ENCODE measurements at places on chromosomes 12 and 14.

GRCh38 chr12:70154087-70154638 is 89.1 kb upstream of the CNOT2 start:
- ATAC-seq, result no peak

DNA sequence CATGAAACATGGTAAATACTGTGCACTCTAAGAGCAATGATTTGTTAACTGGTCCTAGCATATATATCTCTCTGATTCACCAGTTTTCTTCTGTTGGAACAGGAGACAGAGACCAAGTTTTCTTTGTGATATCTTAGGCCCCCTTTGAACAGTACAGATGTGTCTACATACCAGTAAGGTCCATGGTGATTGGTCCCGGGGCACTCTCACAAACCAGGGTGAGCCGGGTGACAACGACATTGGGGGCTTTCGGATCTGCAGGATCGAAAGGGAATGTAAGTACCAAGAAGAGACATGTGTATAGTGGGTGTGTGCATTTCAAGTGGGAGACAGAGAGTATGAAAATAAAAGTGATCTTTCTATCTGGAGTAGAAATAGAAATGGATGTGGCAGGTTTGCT is 11.3 kb upstream of the ERP27 start:
- ATAC-seq, result no peak

- ATAC-seq, result no peak
Measured at GRCh38 chr12:6784296-6784695, 5.0 kb upstream of the CD4 start.

DNA sequence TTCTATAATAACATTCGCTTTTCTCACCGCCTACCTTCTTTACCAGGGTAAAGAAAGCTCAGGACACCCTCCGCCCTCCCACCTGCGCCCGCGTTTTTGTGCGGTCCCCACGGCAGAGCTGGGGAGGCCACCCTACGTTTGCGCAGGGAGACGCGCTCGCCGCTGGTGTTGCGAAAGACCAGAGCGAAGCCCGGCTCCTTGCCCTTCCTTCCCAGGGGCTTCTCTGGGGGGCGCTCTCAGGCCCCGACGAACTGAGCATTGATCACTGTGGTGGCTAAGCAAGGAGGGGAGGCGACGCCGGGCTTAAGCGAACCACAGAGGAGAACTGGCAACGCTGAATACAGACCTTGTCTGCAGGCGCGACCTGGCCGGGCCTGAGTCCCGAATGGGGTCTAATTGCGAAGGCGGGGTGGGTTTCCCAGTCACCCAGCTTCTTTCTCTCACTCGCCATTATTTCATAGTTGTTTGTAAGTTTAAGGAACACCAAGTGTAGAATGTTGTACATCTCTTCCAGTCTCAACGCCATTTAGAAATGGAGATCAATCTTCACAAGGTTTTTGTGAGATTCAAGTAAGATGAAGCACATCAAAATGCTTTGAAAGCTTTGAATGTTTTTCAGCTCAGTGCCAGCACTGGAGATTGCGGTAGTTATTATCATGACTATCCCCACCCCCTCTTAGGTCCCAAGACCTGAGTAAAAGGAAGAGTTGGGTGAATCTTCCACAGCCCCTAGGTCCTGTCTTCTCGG is 1.7 kb upstream of the NKX2-1 start:
- no peak for ATAC-seq

DNA sequence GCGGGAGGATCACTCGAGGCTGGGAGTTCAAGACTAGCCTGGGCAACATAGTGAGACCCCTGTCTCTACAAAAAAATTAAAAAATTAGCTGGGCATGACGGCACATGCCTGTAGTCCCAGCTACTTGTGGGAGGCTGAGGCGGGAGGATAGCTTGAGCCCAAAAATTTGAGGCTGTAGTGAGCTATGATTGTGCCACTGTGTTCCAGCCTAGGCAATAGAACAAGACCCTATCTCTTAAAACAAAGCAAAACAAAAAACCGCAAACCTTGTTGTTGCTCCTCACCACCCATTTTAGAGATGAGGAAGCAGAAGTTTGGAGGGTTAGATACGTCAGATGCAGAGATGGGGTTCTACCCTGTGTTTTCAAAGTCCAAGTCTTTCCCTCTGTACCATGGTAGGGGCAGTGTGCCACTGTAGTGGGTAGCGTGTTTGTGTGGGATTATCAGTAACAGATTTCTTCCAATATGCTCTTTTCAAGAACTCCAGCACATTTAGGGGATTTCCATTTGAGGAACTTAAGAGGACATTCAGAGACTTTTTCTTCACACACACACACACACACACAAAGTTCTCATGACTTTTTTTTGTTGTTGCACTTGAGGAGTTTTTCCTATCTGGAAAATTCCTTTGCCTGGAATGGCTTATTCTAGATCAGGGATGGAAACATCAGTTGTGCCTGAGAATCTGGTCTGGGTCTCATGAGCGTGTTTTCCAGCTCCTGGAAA is 186.5 kb downstream of the CHST11 start:
- ATAC-seq, result no peak

DNA sequence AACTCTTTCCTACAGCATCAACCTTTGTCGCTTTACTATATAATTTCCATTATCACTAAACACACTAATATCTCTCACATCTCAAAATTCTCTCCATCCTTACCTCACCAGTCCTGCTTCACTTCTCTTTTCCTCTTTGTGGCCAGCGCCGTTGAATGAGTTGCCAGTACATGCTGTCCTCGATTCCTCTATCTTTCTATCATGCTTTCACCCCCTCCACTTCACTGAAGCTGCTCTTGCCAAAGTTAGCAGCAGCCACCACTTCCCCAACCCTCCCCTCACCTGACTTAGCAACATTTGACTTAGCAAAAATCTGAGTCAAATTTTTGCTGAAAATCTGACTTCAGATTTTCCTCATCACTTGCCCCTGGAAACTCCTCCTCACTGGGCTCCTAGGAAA is 210.4 kb downstream of the ANO6 start:
- ATAC-seq, result no peak

DNA sequence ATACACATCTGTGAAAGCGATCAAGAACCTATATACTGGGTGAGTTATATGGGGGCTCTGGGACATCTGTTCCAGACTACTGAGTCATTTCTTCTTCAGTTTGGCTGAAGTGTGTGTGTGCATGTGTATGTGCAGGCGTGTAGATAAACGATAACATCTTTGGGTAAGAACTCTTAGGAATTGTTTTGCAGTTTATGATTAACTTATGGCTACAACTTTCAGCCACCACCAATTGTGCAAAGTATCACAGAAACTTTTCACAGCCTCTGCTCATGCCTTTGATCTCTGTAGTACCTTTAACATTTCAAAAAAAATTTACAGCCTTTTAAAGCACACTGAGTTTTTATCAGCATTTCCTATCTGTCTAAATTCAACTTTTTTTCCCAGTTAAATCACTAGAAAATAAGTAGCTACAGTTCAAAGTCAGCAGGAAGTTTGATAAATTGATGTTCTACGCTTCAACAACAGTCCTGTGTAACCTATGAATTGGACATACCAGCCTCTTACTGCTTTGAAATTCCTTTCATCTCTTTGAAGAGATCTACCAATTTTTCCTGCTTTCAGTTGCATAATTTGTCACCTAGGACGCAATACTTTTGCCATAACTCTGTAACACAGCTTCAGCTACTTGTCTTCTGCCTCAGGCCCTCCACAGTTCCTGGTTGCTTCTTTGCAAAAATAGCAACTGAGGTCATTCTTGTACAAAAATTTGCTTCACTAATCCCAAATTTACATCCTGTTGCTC is 43.0 kb downstream of the PPM1H start:
- ATAC-seq, result no peak

GRCh38 chr12:31651893-31652521 is 7.5 kb upstream of the ETFBKMT start:
- ATAC-seq, result peak; percentile 91

GRCh38 chr14:101797856-101798255 is 36.3 kb downstream of the PPP2R5C start:
- no peak for ATAC-seq

- ATAC-seq, result no peak
Measured at GRCh38 chr12:116996621-116997020, 85.9 kb downstream of the FBXW8 start.

DNA sequence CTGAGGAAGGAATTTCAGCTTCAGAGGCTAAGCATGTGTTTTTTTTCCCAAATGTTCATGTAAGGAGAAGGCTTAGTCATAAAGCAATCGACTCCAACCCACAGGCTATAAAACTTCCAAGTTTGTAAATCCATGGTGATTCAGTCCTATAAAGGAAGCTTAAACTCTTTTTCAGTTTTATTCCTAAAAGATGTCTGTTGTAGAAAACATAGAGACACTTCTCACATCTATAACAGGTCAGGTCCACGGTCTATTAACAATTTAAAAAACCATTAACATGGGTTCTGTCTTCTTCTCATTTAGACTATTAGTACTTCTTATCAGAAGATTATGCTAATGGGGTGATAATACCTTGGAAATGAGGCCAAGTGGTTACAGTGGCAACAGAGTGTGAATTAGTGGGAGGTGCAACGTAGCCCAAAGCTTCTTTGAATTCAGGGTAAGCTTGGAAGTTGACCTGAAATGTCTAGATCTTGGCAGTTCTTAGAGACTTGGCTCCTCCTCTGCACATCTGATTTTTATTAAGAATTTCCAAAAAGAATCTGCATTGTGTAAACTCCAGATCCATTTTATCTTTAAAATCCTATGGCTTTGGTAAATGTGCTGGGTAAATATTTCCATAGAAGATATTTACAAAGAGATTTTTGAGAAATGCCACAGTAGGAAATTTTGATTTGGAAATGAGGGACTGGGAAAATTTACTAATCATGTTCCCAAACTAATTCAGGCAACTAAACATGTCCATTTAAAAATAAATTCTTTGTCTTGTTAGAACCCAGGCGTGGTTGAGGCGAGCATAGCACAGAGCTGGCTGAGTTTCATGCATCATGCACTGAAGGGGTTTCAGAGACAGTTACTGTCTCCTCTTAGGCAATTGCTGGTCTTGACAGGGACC is 86.4 kb downstream of the EML1 start:
- ATAC-seq, result peak; percentile 81

DNA sequence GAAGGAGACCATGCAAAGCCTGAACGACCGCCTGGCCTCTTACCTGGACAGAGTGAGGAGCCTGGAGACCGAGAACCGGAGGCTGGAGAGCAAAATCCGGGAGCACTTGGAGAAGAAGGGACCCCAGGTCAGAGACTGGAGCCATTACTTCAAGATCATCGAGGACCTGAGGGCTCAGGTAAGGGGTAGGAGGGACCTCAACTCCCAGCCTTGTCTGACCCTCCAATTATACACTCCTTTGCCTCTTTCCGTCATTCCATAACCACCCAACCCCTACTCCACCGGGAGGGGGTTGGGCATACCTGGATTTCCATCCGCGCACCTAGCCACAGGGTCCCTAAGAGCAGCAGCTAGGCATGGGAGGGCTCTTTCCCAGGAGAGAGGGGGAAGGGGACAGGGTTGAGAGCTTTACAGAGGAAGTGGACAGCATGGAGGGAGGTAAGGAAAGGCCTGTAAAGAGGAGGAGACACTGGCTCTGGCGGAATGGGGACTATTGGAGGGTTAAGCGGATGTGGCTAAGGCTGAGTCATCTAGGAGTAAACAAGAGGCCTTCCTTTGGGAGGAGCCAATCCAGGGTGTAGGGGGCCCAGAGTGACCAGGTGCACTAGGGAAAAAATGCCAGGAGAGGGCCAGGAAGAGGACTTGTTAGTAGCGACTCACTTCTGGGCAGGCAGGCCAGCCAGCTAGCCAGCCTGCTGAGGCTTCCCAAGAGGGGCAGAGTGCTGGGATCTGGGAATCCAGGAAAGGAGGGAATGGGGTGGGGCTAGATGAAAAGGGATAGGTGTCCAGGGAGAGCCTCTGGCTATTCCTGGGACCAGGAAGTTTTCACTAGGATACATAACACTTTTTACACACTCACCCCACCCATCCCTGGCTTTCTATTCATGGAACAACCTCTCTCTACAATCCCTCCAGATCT is 754 bp downstream of the KRT18 start:
- ATAC-seq, result peak; percentile 88

DNA sequence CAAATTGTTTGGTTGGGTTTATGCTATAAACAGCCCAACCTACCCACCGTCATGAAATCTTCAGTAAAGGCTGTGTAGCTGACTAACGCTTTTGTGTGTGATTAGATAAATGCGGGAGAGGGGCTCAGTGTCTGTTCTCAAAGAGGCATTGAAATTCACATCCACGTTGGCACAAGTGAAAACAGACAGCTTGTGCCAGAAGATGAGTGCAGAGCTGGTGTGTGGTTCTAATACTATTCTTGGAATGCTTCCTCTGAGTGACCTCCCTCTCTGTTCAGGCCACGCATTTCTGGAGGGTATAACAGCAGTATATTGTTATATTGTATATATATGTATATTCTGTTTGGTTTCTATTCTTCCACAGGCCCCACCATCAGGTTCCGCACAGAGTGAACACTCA is 263.8 kb downstream of the APAF1 start:
- peak; percentile 33 for ATAC-seq

DNA sequence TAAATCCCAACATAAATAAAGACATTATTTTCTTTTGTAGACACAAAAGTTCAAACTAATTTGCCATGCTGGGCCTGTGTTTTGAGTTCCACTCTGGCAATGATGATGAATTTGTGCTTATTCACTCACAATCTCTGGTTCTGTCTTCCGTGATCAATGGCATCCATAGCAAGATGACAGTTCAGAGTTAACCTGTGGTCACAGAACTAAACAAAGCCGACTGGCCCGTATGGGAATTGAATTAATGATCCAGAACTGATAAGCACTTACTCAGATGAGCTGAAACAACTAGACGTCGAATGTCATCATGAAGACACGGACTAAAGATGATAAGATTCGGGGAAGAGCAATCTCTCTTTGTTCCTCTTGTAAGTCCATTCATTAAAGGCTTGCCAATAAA is 81.6 kb downstream of the CAPZA3 start:
- no peak for ATAC-seq

DNA sequence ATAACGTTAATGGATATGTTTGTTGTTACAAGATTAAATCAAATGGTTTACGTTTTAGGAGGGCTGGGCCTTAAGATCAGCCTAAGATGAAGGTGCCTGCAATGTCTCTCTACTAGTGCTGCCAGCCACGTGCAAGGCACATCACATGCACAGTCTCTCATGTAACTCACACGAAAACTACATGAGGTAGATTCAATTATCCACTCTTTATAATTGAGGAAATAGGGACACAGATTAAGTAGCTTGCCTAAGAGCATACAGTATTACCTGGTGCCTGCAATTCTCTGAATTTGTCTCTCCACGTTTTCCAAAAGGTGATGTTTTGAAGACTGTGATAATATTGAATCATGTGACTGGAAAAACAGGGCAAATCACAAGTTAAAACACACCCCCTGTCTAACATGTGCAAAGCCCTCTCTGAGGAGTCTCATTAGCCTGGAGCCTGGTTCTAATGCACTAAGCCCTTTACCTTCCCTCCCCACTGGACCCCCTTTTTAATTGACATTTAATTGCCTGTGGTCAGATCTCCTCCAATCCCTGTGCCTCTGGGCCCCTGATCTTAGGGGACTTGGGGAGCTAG is 14.6 kb upstream of the ATP2A2 start:
- no peak for ATAC-seq
